ENCODE measurements at places on chromosomes 1 and 21.

DNA sequence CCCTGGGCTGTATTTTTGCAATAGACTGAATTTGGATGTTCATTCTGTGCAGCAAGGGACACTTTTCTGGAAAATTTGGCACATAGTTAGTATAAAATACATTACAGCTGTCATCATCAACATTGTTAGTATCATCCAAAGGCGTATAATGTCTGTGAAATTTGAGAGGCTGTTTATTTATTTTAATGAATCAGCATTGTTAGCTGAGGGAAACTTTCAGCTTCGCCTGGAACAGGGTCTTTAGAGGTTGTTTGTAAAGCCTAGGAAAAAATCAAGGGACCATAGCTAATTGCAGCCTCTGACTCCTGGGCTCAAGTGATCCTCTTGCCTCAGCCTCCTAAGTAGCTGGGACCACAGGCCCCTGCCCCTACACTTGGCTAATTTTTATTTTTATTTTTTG lies 106.8 kb upstream of the USP24 start:
- DNase-seq = no peak

GRCh38 chr21:37181059-37181458 lies 86.1 kb downstream of the VPS26C start:
- no peak for DNase-seq

GRCh38 chr21:43913928-43914327 lies 48.9 kb downstream of the AGPAT3 start:
- DNase-seq = no peak

GRCh38 chr1:40633523-40633922 lies 32.0 kb downstream of the RIMS3 start:
- DNase-seq = no peak

- no peak for DNase-seq
Measured at GRCh38 chr1:119147661-119148090, 7.2 kb upstream of the WARS2 start.

GRCh38 chr1:113042285-113043143 lies 30.5 kb upstream of the LRIG2 start:
- no peak for DNase-seq

DNA sequence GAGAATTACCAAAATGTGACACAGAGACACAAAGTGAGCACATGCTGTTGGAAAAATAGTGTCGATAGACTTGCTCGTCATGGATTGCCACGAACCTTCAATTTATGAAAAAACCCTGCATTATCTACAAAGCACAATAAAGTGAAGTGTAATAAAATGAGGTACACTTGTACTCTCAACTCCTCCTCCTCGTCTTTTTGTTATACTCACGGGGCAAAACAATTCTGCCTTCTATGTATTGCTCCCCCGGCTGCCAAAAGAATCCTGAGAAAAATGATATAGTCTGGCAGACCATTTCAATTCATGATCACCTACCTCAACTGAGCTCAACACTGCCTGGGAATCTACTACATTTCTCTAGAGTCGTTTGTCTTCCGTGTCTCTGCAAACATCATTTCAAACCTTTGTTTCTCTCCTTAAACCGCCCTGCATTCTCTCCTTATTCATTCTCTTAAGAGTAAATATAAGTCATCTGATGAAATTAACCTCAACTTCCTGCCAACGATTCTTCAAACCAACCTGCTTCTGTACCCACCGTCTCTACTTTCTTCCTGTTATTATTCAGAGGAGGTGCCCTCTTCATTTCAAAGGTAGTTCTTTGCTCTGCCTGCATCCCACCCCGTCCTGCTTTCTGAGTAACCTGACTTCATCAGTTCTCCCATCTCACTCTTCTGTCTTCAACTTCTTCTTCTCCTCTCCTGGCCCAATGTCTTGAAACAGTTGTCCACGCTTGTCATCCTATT lies 12.9 kb upstream of the IL19 start:
- DNase-seq = no peak

- DNase-seq = no peak
Measured at GRCh38 chr1:201713086-201713810, 115.7 kb upstream of the IPO9 start.

DNA sequence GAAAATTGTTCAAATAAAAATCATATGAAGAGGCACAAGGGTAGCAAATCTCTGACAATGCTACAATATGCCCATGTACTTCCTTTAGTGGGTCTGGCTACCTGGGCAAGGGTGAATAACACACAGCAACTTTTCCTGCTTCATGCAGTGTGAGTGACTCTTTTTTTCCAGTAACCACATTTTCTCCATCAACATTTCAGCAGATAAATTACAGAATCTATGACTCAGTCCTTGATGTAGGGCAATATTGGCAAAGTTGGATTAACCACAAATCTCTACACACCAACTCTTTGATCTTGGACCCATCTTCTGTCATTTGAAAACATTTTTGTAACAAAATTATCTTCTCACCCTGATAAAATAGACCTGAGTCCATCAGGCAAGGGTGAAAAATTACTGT lies 31.7 kb downstream of the ERICH3 start:
- DNase-seq = no peak

Data from activated T-cell treated with anti-CD3 and anti-CD28 coated beads, Interleukin-2, amount 50 U/mL, for 1 hour (primary cell).